ENCODE measurements at places on chromosomes 11 and 22.
A peak's percentile ranks its signal among the peaks of the same experiment; 100 is the strongest.

DNA sequence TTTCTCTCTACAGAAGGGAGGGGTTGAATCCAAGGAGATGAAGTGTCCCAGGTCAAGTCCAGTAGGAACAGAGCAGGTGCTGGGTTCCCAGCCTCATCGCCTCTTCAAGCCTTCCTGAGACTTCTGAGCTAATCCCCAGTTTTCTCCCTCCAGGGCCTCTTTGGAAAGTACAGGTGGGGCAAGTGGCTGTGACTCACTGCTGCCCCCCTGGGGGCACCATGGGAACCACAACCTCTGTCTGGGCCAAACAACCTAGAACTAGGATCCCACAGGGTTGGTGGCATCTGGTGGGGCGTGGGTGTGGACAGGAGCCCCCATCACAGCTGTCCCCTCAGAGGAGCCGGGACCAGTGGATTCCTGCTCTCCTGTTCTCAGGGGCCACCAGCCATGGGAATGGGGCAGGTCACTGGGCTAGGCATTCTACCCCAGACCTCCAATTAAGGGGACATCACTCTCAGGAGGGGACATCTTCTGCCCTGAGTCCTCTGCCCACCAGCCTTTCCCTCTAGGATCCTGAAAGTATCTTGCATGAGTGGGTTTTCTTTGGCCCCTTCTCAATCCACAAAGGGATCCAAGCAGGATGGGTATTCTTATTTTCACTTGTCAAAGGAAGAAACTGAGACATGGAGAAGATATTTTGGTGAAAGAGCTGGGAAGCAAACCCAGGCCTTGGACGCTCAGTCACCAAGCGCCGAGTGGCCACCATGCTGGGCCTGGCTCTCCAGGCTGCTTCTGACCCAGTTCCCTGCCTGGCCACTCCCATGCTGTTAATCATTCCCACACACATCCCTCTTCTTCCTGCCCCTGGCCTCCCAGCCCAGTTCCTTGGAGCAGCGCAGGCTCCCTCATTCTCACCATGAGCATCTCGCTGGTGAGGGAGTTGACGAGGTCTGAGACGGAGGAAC is 23.8 kb downstream of the LRRC10B start:
- DNase-seq = peak; percentile 50

DNA sequence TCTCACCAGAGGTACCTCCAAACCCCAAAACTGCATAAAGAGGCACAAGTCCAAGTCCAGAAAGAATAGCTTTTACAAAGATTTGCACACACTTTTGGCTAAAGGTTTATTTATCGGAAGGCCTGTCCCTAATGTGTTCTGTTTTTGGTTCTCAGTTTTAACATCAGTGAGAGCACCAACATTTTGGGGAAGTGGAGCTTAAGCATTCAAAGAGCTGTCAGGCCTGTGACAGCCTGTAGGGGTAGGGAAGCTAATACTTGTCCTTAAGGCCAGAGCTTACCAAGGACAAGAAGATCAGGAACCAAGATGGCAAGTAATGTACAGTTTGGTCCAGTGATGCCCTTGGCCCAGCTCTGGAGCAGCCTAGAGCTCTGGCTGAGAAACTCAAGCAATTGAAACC is 38.9 kb upstream of the SCUBE2 start:
- no peak for DNase-seq

GRCh38 chr11:33667819-33668467 is 32.7 kb downstream of the C11orf91 start:
- DNase-seq = no peak

DNA sequence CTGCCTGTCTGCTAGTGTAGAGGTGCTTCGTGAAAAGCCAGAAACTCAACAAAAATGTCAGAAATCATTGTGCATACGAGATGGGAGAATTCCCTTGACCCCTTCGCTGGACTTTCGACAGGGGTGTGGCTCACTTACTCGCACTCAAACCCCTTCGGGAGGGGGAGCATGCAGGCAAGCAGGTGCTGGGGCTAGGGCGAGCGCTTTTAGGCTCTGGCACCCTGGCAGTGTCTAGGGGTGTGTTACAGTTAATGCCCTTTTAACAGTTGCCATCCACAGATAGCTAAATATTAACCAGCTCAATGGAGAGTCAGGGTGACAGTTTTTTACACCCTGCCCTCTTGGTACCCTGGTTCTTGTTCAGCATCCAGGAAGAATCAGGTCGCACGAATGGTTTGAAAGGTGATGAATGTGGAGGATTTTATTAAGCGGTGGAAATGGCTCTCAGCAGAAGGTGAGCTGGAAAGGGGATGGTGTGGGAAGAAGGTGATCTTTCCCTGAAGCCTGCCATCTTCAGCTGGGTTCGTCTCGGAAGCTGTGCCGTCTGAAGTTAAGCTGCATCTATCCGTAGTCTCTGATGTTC is 59.6 kb upstream of the SHANK2 start:
- DNase-seq = no peak

GRCh38 chr11:33110083-33110482 is 51.2 kb downstream of the CSTF3 start:
- no peak for DNase-seq

DNA sequence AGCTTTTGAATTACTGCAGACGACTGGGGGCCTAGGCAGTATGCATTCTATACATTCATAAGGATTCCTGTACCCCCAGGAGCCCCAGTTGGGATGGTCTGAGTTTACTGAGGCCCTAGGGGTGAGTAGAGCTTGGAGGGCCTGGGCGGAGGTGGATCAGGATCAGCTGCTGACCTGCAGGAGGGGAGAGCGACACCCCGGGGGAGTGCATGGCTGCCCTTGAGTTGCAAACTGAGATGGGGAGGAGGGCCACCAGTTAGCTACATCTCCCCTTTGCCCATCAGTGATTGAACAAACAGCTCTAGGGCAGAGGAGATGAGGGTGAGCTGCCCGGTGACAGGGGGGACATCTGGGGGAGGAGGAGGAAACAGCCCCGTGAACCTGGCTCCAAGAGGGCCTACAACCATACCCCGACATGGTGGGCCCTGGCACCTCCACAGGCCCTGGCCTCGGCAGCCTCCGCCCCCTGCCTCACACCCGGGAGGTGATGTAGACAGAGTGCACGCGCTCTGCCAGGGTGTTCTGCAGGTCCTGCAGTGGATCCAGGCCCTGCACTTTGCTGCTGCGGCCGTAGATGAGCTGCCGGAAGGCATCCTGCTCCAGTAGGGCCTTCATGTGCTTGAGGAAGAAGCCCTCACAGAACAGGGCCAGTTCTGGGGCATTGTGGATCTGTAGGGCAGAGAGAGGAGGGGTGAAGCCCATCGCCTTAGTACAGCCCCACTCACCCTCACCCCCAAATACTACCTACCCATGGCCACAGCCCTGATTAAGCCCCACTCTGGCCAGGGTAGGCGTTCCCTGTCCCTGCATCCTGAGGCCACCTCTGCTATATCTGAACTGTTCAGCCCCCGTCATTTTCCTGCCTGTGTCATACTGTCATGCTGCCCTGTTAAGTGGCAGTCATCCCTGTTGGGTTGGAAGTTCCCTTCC is 46.8 kb downstream of the NAT10 start:
- DNase-seq = no peak

- no peak for DNase-seq
Observed at GRCh38 chr11:13278609-13279486, 1.3 kb downstream of the BMAL1 start.

GRCh38 chr11:45209000-45209879 is 62.8 kb downstream of the PRDM11 start:
- no peak for DNase-seq

- no peak for DNase-seq
Observed at GRCh38 chr11:88494848-88495247, 157.3 kb upstream of the CTSC start.

DNA sequence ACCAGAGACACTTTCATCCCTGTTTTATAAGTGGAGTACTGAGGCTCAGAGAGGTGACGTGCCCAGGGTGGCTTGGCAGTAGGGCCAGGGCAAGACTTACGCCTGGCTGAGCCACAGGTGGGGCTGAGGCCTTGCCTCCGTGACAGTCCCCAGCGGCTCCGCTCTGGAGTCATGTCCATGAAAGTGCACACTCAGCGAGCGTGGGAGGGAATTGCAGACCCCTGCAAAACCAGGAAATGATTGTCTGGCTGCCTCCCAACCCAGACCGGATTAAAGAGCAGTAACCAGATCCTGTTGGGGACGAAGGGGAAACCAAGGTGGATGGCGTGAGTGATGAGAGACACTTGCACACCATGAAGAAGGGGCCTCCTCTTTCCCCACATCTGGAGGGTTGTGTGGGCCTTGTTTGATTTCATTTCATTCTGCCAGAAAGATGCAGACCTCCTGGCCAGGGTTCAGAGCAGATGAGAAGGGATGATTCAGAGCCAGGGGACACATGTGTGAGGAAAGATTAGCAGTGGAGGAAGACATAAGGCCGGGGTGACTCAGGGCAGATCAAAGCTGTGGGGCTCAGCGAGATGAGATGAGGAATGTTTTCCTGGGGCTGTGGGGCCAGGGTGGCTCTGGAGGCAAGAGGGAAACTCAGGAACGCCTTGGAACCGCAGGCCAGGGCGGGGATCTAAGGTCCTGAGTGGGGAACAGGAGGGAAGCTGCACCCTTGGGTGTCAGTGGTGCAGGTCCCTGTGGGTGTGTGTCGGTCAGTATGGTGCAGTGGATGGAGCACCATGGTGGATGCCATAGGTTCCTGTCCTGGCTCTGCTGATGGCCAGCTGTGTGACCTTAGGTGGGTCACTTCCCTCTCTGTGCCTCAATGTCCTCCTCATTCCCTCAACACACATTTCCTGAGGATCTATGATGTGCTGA is 29.9 kb upstream of the LRRC32 start:
- DNase-seq = peak; percentile 94

GRCh38 chr22:24429411-24430365 is 2.3 kb downstream of the ADORA2A start:
- no peak for DNase-seq

DNA sequence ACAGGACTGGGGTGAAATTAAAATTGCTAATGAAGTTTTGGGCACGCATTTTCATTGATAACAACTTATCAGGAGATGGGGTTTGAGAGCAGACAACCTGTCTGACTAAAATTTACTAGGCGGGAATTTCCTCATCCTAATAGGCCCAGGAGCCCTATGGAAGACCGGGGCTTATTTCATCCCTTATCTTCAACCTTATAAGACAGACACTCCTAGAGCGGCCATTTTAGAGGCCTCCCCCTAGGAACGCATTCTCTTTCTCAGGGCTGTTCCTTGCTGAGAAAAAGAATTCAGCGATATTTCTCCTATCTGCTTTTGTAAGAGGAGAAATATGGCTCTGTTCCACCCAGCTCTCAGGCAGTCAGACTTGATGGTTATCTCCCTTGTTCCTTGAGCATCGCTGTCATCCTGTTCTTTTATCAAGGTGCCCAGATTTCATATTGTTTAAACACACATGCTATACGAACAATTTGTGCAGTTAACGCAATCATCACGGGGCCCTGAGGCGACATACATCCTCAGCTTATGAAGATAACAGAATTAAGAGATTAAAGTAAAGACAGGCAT is 39.3 kb upstream of the ZC3H12C start:
- DNase-seq = no peak

DNA sequence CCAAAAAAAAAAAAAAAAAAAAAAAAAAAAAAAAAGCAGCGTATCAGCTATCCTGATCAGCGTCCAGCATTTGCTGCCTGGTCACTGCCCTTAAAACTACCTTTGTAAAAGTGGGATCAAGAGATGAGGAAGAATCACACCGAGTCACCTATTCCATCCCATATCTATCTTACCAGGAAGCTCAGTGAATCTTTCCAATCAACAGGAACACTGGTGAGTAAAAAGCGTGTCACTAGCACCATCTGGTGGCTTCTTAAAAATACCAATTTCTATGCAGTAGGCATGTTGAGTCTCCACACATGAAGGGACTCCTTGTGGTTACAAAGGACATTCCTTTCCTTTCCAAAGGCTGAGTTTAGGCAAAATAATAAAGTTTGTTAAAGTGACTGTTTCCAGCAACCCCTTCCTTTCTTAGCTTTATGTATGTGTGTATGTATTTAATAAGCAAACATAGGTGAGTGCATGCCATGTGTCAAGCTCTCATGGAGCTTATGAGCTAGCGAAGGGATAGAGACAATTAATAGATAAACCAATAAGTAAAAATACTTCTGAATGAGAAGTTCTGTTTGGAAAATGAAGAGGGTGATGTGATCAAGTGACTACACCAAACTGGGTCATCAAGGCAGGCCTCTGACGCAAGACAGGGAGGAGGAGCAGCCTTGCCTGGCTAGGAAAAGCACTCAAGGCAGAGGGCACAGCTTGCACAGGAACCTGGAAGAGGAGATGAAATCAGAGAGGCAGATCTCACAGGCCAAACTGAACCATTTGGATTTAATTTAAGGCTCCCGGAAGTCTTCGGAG is 13.9 kb upstream of the TP53AIP1 start:
- no peak for DNase-seq

GRCh38 chr11:112016765-112017376 is 8.3 kb upstream of the DLAT start:
- DNase-seq = no peak

DNA sequence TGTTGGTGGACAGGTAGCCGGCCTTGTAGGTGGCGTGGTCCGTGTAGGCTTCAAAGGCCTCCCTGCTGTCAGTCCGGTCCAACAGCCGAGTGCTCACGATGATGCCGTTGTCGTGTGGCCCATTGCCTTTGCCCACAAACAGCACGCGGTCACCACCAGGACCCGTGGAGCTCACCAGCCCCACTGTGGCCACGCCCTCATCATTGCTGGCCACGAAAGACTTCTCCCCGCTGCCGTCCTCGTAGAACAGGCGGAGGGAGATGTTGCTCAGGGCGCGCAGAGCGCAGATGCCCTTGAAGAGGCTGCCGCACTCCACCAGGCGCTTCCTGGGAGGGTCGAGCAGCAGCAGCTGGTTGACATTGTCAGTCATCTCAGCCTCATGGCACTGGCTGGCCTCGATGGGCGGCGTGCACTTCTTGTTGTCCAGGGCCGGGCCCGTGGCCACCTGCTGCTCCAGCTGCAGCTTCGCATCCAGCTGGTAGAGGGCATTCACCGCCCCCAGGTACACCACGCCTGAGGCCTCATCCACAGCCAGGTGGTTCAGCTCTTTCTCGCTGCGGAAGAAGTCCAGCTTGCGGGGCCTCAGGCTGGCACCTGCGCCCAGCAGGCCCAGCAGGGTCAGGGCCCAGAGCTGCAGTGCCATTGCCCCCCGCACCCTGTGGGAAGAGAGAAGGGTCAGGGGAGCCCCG is 17.4 kb downstream of the PLXNB2 start:
- DNase-seq = no peak

- DNase-seq = no peak
Observed at GRCh38 chr11:82883853-82884252, 16.4 kb downstream of the PRCP start.

DNA sequence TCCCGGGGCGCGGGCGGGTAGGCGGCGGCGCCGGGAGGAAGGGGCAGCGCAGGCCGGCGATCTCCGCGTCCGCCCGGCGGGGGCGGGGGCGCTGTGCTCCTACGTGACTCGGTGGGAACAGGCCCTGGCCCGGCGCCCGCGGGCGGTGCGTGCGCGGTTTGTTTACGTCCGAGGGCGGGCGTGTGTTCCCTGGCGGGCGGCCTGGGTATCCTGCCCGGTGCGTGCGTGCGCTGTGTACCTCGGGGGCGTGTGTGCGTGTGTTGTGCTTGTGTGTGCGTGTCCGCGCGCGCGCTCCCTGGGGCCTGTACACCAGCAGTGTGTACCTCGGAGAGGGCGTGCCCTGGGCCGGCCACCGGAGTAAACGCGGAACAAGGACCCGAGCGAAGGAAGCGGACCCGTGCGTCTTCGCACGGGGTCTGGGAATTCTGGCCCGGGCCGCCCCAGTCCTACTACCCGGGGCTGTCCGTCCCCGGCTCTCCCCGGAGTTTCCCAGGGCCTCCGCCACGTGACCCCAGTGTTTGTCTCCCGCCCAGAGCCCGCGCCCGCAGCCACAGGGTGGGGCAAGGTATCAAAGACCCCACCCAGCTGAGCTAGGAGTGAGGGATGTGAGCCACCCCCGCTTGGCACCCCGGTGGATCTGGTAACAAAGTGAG is 769 bp downstream of the MAFF start:
- DNase-seq = peak; percentile 92

- no peak for DNase-seq
Observed at GRCh38 chr11:61701242-61701886, 21.2 kb downstream of the DAGLA start.
